Tibial artery (tissue), 4 donors: ENCODE measurements at places on chromosomes 1 and 21.

GRCh38 chr1:53276153-53276901 lies 38.0 kb upstream of the MAGOH start:
- no peak for DNase-seq

GRCh38 chr21:38908537-38908936 lies 102.8 kb downstream of the ETS2 start:
- DNase-seq: no peak

GRCh38 chr21:37532868-37533780 lies 166.6 kb downstream of the DYRK1A start:
- DNase-seq: no peak

GRCh38 chr1:201828217-201828819 lies 639 bp upstream of the IPO9 start:
- no peak for DNase-seq

DNA sequence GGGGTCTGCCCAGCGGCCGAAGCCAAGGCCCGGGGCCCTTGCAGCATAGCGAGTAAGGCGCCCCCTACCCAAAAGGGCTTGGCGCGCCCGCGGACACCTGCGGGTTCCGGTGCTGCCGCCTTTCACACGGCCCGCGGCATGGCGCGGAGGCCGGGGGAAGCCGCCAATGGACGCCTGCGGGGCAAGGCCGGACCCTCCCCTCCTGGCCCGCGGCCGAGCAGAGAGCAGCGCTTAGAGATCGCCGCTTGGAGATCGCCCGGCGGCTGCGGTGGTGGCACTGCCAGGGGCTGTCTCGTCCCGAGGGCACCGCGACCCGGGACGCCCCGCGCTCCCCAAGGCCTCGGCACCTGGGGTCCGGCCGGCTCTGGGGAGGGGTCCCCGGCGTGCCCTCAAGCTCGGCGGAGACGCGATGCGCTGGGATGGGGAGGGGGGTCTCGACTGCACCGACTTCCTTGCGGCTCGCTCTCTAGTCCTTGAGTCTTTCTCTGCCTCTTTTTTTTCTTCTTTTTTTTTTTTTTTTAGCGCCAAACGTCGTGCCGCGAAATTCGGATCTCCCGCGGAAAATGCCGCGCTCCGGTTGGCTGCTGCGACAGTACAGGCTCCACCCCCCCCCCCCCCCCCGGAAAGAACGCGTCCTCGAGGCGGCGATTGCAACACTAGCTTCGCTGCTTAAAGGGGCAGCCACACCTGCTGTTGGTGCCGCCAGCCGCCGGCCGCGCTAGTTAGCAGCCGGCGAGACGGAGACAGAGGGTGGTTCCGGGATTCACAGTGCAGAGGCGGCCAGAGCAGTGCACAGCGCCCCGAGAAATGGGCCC lies at the start of gene E2F2:
TSS of gene E2F2 (minus strand) at position 487 of the 815 bp plus-strand sequence. CDS start at position 47, 440 bp downstream.
- peak; percentile 91 for DNase-seq

DNA sequence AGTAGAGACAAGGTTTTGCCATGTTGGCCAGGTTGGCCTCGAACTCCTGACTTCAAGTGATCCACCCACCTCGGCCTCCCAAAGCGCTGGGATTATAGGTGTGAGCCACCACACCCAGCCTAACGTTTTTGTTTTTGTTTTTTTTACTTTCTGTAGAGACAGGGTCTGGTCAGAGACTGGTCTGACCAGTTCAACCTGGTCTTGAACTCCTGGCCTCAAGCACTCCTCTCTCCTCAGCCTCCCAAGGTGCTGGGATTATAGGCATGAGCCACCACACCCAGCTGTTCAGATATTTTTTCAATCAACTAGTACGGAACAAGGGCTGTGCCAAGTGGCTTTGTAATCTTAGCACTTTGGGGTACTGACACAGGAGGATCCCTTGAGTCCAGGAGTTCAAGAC lies 209.5 kb downstream of the RERE start:
- DNase-seq: no peak

GRCh38 chr1:65478379-65479026 lies 58.0 kb downstream of the LEPR start:
- DNase-seq: no peak

DNA sequence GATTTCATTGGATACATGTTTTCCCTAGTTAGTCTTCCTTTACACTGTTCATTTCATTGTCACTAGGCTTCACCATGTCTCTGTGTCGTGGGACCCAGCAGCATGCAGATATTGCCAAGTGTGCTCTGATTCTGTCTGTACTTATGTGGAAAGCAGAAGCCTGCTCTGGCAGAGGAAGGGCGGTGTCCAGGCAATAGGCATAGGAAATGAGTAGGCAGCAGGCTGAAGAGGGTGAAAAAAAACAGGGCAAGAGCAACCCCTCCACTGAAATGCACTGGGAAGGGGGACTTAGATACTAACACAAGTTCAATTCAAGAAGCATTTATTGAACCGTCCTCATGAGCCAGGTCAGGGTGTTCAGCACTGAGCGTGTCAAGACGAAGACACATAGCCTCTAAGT lies 85.2 kb upstream of the VAV3 start:
- peak; percentile 62 for DNase-seq

- no peak for DNase-seq
Observed at GRCh38 chr1:14739082-14739832, 140.8 kb downstream of the KAZN start.

DNA sequence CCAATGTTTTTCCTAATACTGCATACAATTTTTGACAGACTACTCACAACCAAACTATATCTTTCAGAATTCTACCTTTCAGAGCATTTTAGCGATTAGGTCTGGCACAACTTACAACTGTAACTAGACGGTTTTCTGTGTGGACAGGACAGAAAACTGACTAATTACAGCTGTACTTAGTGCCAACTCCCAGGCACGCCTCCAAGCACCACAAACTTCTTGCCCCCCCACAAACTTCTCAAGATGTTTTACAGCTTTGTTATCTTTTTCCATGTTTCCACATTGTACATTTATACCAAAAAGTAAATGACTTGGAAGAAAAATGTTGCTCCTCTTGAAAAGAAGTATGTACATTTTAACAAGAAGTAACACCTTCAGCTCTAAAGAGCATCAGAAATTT lies 13.8 kb downstream of the LYST start:
- no peak for DNase-seq

DNA sequence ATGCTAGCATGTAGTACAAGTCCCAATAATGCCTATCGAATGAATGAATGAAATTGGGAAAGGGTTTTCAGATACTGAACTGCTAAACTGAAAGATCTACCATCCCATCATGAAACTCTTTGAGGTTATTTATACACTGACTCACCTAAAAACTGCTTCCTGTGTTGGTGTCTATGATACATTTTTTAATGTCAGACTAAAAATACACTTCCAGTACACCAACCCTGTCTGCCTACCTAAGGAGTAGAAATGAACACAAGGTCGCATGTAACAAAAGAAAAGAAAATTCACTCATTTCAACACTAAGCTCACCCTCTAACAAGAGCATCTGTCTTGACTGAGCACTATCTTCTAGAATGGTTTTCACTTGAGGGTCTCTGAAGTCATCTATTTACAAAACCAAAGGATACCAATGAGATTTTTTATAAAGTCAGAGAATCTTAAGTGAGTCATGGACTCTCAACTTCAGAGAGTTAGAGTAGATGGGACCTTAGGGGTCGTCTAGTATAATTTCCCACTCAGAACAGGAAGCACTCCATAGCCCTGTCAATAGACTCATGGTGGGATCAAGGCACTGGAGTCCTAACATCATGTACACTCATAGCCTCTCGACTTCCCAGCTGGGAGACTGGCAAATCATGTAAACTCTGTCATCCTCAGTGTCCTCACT lies 53.4 kb downstream of the WLS start:
- no peak for DNase-seq

DNA sequence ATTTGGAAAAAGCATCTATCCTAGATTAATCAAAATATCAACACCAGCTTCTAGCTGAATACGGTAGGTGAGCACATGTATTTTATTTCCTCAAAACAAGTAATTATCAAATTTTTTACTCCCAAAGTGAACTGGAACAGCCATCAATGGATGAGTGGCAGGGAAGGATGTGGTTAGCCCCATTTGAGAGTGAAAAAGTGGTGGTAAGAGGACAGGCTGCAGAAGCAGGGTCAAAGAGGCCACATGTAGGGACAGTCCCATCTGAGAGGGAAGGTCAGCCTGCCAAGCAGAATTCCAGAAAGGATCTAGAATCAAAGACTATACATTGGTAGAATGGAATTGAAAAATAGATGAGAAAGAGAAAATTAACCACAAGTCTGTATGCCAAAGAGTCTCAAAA lies 163.8 kb downstream of the SMYD3 start:
- DNase-seq: no peak

- DNase-seq: no peak
Observed at GRCh38 chr1:78291418-78291817, 199.4 kb upstream of the PTGFR start.

DNA sequence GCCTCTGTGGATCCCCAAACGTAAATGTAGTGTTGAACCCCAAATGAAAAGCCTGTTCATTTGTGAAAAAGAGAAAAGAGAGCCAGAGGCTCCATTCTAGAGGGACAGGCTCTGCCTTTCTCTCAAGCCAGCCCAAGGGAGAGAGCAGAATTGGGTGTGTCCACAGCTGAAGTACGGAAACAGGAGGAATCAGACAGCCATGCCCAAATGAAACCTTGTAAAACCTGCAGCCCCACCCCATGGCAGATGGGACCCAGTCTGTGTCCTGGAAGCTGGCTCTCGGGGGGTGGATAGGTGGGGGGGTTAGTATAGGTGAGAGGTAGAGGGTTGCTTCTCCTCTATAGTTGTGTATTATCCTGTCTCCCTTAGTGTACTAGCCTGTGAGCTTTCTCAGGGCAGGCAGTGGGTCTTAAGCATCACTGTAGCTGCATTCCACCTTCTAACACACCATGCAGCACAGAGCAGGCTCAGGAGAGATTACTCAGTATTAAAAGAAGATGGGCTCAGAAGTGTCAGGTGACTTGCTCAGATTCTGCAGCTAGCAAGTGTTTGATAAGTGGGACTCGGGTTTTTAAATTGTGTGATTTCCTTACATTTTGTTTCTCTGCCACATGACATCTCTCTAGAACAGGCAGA lies 67.4 kb upstream of the SIPA1L2 start:
- DNase-seq: no peak

DNA sequence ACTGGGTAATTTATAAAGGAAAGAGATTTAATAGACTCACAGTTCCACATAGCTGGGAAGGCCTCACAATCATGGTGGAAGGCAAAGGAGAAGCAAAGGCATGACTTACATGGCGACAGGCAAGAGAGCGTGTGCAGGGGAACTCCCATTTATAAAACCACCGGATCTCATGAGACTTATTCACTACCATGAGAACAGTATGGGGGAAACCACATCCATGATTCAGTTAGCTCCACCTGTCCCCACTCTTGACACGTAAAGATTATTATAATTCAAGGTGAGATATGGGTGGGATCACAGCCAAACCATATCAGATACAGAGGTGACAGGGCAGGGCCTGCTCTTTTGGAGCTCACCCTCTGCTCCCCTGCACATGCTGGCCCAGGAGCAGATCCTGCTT lies 31.4 kb upstream of the TMEM61 start:
- no peak for DNase-seq
